Esophagus muscularis mucosa (tissue), 4 donors: ENCODE measurements at places on chromosomes 2 and 18. TPM values are rescaled to one million over a fixed set of nuclear protein-coding genes. Genes with fewer than 3 reads are reported as not detected.

The HDLBP gene
- 263 TPM for total RNA-seq

- DNase-seq: no peak
These were observed 298.7 kb upstream of the ACVR2A start for GRCh38 chr2:147546109-147546508.

- DNase-seq: no peak
These were observed 359.7 kb downstream of the MBD2 start for GRCh38 chr18:53864770-53865169.

- DNase-seq: no peak
These were observed 1.3 kb upstream of the KCMF1 start for GRCh38 chr2:84969511-84970209.

DNA sequence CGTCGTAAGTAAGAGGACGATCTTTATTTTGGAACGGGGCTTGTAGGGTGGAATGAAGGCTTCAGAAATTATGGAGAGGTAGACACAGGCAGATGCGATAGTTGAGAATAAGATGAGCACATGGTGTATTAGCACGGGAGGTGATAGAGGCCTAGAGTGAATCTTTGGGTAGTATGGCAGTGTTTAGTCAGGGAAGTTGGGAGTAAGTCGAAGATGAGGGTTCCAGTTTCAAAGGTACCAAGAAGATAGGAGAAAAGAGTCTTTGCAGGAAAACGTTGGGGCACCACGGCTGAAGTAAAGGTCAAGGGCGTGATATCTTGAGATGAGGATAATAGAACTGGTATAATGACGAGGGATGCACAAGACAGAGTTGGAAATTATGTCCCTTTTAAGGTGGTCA is 654 bp downstream of the PIK3C3 start:
- no peak for DNase-seq

GRCh38 chr2:38512211-38512610 is 90.5 kb downstream of the HNRNPLL start:
- no peak for DNase-seq

- no peak for DNase-seq
These were observed 82.0 kb upstream of the CCDC195 start for GRCh38 chr2:224798180-224798579.

DNA sequence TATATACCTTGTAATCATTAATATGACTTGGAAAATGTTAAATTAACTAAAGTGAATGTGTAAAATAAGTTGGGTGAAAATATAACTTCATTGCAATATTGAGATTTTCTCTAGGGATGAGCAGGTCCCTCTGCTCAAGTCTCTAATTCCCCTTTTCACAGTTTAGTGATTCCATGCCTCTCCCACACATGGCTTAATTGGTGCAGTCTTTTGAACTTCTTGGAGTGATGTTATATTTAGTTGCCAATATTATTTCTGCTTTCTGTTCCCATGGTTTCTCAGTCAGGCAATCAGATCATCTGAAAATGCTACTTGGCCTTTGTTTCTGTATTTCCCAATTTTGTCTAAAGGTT is 233.7 kb upstream of the SPOPL start:
- no peak for DNase-seq

DNA sequence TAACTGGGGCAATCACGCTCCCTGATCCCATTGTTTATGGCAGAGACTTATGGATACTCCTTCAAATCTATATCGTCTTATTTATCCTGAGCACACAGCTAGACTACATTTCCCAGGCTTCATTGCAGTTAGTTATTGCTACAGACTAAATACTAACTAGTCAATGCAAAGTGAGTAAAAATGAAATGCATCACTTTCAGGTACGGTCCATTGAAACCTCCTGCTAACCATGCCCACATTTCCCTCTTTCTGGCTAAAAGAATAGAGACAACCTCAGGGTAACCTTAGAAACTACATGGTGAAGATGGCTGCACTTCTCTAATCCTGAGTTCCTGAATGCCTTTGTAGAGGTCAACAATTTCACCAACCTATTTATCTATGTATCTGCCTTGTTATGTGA is 437.4 kb downstream of the EPHA4 start:
- DNase-seq: no peak

The MATN3 gene
- 0.80 TPM for total RNA-seq

The CEBPZOS gene
- 28.4 TPM for total RNA-seq
